D341Med (cell line): ENCODE measurements at places on chromosomes 11 and 22.

- DNase-seq, result no peak
Measured at GRCh38 chr22:24216541-24217209, 28.2 kb downstream of the GGT5 start.

DNA sequence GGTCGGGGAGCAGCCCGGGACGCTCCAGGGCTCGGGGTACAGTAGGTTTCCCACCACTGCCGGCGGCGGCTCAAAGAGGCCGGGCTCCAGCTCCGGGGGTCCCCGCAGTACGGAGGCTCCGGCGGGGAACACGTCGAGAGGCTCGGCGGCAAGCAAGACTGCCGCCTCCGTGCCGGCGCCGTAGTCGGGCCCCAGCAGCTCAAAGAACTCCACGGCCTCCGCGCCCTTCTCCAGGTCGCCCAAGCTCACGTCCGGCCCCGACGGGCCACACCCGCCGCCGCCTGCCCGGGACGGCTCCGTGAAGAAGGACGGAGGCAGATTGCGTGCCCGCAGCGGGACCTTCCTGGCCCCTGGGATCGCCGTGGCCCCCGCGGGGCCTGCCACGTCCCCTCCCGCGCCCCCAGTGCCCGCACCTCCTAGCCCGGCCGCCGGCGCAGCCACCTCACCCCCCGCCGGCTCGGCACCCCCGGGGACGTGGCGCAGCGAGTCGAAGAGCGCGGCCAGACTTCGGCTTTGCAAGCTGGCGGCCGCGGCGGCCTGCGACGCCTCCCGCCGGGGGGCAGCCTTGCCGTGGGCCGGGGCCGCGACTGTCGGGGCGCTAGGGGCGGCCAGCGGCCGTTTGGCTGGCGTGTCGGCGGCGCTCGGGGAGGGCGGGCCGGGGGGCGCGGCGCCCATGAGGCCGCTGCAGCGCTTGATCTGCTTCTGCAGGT is 775 bp downstream of the FAM181B start:
- DNase-seq, result peak; percentile 73

GRCh38 chr22:20553947-20554741 is 46.7 kb downstream of the MED15 start:
- peak; percentile 12 for DNase-seq

- peak; percentile 81 for DNase-seq
Measured at GRCh38 chr11:113273720-113274119, 40.7 kb upstream of the TTC12 start.

- DNase-seq, result peak; percentile 15
Measured at GRCh38 chr22:21564411-21564810, 3.1 kb upstream of the UBE2L3 start.
